Activated CD4-positive, alpha-beta T cell treated with anti-CD3 and anti-CD28 coated beads, Interleukin-2, amount 50 U/mL, for 24 hours (primary cell): ENCODE measurements at places on chromosomes 2 and 18.

GRCh38 chr2:225274751-225275150 lies 124.8 kb upstream of the NYAP2 start:
- no peak for DNase-seq

DNA sequence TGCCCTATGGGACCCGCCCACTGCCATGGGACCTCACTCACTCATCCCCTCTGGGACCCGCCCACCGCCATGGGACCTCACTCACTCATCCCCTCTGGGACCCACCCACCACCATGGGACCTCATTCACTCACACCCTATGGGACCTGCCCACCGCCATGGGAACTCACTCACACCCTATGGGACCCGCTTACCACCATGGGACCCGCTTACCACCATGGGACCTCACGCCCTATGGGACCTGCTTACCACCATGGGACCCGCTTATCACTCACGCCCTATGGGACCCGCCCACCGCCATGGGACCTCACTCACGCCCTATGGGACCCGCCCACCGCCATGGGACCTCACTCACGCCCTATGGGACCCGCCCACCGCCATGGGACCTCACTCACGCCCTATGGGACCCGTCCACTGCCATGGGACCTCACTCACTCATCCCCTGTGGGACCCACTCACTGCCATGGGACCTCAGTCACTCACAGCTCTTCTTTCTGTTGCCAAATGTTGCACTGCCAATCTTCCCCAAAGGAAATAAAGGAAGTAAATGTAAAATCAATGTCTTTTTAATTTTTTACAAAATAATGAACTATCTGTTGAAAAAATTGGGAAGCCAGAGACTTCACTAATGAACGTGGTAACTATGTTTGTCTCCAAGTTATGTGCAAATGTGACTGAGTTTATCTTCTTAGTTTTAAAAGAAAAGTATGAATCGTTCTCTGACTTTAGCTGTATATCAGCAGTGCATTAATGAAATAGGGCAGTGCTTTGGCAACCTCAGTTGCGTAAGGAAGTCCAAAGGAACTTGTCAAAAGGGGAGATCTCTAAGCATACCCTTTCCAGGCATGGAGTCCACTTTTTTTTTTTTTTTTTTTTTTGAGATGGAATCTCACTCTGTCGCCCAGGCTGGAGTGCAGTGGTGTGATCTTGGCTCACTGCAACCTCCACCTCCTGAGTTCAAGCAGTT lies 101.5 kb upstream of the MGAT5 start:
- no peak for DNase-seq

GRCh38 chr18:35417223-35417622 lies 40.1 kb upstream of the ZNF396 start:
- no peak for DNase-seq

GRCh38 chr2:40317761-40318160 lies 134.1 kb downstream of the SLC8A1 start:
- DNase-seq = no peak

DNA sequence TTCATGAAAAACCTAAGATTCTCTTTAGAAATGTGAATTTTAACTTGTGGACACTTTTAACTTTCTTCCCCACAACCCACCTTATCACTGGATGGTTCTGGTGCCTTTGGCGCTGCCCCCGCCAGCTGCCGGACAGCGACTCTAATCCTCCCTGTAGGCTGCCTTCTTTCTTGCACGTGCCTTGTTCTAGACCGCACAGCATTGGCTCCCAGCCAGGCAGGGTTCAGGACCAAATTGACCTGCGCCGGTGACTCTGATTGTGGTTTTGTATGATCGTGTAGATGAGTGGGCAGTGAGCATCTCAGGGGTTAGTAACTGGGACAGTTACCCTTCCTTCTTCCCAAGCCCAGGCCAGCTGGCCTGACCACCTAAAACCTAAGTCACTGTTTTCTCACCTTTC lies 106.8 kb downstream of the ASAP2 start:
- no peak for DNase-seq

GRCh38 chr2:24874035-24874434 lies 46.0 kb downstream of the ADCY3 start:
- DNase-seq = no peak

- DNase-seq = no peak
These were observed 141.1 kb downstream of the DOCK10 start for GRCh38 chr2:224901121-224901676.

DNA sequence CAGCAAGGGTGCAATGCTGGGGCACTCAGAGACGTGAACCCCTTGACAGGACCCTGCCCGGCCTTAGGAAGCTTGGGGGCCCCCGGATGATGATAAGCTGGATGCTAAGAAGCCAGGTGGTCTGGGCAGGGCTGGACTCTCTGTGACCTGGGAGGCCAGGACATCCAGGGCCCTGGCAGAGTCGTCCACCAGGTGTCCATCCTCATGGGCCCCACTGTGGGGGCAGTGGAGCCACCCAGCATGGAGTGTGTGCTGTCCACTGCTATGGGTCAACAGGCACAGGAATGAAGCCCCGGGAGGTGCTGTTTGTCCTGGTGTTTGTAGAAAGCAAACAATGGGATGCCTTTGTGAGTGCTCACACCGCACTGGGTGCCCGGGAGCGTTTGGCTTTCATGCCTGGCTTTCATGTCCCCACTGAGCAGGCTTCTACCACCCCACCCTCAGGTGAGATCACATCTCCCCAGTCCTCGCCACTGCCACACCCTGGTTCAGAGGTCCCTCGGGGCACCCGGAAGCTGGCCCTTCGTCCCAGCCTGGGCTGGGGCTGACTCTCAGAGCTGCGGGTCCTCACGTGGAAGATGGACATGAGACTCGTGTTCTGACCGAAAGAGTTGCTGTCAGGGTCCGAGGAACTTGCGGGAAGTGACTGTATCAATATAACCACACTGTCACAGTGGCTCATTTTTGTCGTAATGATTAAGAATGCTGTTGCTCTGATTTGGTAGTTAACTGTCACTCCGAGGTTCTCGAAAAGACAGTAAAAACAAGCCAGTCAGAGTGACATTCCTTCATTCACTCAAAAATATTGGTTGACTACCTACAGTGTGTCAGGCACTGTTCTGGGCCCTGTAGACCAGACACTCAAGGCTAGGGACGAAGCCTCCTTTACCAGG lies 53.3 kb downstream of the INHBB start:
- DNase-seq = no peak
